Lower lobe of right lung (tissue), 2 donors: ENCODE measurements at places on chromosomes 12 and 14. TPM values are rescaled to one million over a fixed set of nuclear protein-coding genes. Genes with fewer than 3 reads are reported as not detected.

NAV3 gene
- total RNA-seq = 8.7 TPM

ASCL1 gene
- 0.15 TPM for total RNA-seq

GRCh38 chr14:95741781-95742180, 27.9 kb upstream of the TCL1A start:
- DNase-seq = no peak

DNA sequence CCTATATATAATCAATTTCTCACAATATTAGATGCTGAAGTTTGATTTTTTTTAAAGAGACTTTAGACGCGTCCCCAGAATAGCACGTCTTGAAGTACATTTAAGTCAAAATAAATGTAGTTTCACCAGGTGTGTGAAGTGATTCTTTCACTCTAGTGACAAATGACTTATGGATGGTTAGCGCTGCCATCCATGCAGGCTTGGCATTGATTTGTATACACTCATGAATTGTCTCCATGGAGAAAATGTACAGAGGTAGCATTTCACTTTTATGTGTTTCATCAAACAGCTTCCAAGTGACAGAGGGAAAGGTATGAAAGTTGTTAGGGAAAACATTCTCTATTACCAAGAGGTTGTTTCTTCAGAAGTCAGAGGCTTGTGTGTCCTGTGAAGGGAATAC, 360.8 kb downstream of the PDZRN4 start:
- DNase-seq = no peak

ARF3 gene
- total RNA-seq = 155 TPM

- DNase-seq = no peak
Observed at GRCh38 chr12:42196723-42197603, 41.1 kb downstream of the YAF2 start.

GRCh38 chr14:55832974-55833373, 253.0 kb downstream of the KTN1 start:
- DNase-seq = no peak

SERPINA1 gene
- 994 TPM for total RNA-seq

SMCO2 gene
- 0.47 TPM for total RNA-seq

DNA sequence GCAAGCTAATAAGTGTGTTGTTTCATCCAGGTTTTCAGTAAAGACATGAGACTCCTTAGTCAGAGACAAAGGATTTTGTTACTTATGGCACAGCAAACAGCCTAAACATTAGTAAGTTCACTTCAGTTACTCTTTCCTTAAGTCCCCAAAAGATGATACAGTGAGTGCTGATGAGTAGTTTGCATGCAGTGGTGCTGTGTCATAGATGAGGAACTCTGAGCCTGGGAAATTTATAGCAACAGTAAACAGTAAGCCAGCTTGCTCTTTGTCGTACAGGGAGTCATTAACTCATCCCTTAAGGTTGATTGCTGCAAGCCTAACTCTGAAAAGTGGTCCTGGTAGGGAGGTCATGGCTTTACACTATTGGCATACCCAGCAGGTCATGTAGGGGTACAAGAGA, 208.6 kb upstream of the OR4E1 start:
- DNase-seq = no peak

DNA sequence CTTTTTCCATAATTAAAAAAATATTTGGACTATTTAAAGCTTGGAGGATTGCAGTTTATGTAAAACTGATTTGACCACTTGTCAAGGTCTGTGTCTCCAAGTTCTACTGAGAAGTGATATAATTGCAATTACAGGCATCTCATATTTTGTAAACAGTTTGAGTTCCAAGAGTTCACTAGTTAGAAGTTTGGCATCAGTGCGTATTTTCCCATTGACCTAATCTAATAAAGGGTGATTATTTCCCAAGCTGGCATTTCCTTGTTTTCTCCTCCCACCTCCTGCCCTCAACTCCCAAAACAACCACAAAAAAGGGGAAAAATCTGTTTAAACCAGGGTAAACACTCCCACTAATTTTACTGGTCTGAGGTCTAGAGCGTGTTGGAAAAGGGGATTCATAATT, 3.0 kb upstream of the MYF6 start:
- no peak for DNase-seq

GRCh38 chr14:32497248-32497647, 168.2 kb downstream of the AKAP6 start:
- DNase-seq = no peak

GSC gene
- total RNA-seq = 0.50 TPM

HHIPL1 gene
- 1.6 TPM for total RNA-seq

DNA sequence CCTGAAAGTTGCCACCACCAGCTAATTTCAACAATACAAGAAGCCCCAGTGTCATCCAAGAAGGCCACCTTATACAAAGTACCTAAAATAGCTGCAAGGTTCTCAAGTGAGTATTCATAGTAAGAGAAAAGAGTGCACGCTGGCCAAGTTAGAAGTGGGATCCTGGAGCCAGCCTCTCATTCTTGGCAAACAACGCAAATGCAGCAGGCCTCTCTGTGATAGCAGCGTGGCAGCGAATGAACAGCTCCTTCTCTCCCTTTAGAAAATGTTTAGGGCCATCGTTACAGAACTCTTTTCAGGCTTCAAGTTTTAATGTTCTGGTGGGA, 78.0 kb upstream of the IFNG-AS1 start:
- DNase-seq = no peak

DNA sequence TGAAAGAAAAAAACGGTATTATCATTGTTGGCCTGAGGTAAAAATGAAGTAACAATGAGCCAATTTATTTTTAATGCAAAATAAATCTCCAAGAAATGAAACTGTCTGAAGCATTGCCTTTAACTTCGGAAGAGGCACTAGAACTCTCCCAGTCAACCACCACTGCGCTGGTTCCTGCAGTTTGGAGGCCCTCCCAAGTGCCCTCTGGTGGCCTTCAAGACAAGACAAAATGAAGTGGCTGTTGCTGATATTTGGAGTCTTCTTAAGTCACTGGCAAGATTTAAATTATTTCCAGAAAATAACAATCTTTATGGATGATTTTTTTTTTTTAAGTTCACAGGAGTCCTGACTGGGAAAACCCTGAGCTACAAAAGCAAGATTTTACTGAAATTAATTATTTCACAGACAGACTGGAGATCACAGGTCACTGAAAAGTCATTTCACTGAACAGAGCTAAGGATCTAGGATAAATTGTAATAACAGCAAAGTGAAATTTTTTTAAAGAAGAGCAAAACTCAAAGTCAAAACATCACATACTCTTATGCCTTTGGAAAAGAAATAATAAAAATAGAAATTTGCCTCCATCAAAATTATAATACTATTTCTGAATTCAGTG, 58.2 kb downstream of the DICER1 start:
- peak; percentile 60 for DNase-seq

TAS2R9 gene
- total RNA-seq = not detected

GRCh38 chr14:56333359-56334292, 215.4 kb downstream of the PELI2 start:
- DNase-seq = no peak

- DNase-seq = no peak
Observed at GRCh38 chr12:87311206-87311605, 718.0 kb downstream of the C12orf50 start.

- no peak for DNase-seq
Observed at GRCh38 chr12:112164011-112164660, 38.8 kb downstream of the TRAFD1 start.

DNA sequence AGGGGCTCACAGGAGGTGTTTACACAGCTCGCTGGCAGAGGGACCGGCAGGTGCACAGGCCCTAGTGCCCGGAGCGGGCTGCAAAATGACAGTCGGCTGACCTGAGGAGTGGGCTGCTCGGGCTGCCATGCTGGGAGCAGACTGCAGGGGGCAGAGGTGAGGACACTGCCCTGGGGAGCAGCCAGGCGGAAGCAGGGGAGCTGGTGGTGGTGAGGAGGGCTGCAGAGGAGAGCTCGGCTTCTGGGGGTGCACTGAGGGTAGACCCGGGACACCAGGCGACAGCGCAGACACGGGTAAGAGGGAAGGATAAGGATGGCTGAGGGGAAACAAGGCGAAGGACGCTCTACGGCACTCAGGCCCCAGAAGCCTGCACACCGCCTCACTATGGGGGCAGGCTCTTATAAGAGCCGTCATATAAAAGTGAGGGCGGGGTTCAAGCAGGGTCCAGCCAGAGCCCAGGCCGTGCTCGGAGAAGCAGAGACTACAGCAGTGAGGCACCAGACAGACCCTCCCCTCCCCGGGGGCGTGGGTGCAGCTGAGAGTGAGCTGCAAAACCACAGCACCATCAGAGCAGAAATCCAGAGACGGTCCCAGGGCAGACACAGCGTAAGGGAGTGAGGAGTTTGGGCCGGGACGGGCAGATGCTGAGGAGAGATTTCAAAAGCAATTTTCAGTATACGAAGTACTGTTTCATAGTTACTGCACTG, 62.5 kb downstream of the CCDC88C start:
- DNase-seq = peak; percentile 23

DNA sequence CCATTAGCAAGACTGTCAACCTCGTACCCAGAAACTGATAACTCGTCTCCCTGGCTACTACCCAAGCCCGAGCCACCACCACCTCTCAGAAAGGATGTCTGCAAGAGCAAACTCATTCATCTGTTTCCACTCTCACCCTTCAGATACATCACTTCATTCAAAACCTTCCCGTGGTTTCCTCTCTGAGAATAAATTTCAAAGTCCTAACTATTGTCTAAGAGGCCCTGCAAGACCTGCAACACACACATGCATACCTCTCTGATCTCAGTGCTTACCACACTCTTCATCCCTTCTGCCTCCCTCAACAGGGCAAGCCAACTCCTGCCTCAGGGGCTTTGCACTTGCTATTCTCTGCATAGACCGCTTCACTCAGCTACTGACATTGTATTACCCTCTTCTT, 40.6 kb downstream of the PPP1R13B start:
- DNase-seq = no peak

- no peak for DNase-seq
Observed at GRCh38 chr12:114625294-114625851, 58.6 kb downstream of the TBX3 start.

OR6C2 gene
- not detected for total RNA-seq

PRH2 gene
- not detected for total RNA-seq

- no peak for DNase-seq
Observed at GRCh38 chr14:76876076-76876475, 49.9 kb downstream of the LRRC74A start.

VAMP1 gene
- 6.8 TPM for total RNA-seq

GRCh38 chr14:53808042-53808441, 148.6 kb downstream of the BMP4 start:
- DNase-seq = no peak

DNA sequence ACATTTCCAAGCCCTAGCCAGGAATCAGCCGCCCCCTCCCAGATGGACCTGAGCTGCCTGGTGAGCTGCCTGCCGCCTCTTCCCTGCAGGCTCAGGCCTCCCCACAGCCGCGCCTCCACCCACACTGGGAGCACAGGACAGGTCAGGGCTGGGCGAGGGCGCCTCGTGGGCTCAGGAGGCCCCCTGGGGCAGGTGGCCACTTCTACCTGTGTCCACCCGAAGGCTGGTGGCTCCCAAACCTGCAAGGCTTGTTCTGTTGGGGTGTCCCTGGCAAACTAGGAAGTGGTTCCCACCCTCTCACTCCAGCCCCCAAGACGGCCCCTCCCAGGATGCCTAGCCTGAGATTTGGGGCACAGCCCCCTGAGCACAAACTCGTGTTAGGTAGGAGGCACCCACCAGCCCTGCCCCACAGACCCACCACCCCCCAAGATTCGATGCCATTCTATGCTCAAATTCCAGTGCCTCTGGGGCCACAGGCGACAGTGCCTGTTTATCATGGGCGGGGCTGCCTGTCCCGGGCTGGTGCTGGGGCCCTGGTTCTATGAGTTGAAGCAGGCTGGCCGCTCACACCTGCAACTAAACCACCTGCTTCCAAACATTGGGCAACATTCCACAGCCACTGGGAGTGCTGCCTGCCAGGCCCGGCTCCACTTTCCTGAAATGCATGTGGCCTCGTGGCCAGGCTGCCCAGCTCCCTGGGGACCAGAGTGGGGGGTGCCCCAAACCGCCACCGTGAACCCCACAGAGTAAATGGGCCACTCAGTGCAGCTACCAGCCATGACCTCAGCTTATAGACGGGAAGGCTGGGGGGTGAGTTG, 6.8 kb downstream of the MMP17 start:
- DNase-seq = no peak

DNA sequence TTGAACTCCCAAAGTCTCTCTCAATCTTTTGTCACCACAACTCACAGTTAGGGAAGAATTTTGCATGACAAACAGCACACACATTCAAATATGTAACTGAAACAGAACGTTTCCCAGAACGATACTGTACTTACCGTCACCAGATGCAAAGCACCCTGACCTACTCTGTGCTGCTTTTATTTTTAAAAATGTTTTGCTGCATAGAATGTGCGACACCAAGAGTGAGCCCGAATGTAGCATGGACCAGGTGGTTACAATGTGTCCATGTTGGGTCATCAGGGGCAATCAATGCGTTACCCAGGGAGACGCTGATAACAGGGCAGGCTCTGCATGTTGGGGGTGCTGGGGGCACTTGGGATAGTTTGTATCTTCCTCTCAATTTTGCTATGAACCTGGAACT, 14.6 kb upstream of the EIF5 start:
- DNase-seq = no peak

DNA sequence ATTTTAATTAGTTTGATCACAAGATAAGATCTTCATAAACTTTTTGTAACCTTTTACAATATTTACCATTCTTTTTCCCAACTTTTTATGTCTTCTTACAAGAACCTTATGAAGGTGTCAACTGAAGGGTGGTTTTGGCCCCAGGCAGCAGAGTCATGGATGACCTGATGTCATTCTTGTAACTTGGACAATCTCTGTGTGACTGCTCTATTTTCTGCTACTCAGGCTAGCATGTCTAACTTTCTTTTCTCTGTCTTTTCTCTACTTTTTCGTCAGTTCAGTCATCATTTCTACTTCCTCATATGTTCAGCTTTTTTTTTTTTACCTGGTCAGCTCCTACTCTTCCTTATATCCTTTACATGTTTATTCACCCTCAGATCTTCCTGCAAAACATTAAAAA, 150.7 kb upstream of the PTPRQ start:
- DNase-seq = no peak

ANKRD9 gene
- 19.5 TPM for total RNA-seq

SOCS4 gene
- 17.9 TPM for total RNA-seq

GRCh38 chr14:78170203-78170602, at the start of gene NRXN3:
NRXN3 (plus strand) TSS chr14:78170373; CDS start chr14:78243094, 72,721 bp downstream.
- DNase-seq = no peak

DNA sequence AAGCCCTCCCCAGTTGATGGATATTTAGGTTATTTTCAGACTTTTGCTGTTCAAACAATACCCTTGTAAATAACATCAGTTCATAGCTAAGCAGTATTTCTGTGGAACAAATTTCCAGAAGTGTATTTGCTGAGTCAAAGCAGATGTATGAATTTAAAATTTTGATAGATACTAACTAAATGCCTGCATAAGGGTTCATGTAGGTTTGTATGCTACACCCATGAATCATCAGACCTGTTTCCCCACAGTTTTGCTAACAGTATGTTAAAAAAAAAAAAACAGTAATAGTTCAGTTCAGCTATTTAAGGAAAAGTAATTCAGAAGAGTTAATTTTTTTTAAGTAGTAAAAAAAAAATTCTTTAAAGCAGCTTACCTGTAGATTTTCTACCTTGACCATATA, 236.1 kb upstream of the DIO2 start:
- no peak for DNase-seq

FOXG1 gene
- not detected for total RNA-seq

TMEM229B gene
- total RNA-seq = 6.4 TPM
